ENCODE measurements at places on chromosomes 12 and 14.

- no peak for DNase-seq
Observed at GRCh38 chr12:56212361-56212760, 9.4 kb downstream of the RNF41 start.

- DNase-seq: no peak
Observed at GRCh38 chr12:113252494-113252893, 31.2 kb downstream of the TPCN1 start.

DNA sequence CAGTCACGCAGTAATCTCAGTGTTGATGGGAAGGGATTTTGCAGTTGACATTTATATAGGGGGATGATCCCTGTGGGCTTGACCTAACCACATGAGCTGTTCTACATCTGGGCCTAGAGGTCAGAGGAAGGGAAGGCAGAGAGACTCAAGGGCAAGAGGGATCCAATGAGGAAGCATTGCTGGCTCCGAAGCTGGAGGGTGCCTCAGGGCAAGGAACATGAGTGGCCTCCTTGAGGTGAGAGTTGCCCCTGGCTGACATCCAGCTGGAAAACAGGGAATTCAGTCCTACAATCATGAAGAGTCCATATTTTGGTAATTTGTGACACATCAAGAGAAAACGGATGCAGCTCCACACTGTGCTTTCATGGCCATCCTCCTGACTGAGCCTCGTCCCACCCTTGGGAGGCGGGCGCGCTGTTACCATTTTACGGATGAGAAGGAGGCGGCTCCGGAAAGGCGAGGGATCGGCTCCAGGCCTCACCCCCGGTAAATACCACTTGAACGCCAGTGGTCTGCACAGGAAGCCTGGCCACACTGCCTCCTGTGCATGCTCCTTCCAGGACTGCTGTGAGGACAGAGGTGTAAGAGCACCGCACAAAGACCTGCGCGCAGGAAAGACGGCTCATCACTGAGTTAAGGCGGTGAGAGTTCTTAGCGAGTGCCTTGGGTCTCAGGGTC lies 18.5 kb upstream of the FKBP4 start:
- no peak for DNase-seq

DNA sequence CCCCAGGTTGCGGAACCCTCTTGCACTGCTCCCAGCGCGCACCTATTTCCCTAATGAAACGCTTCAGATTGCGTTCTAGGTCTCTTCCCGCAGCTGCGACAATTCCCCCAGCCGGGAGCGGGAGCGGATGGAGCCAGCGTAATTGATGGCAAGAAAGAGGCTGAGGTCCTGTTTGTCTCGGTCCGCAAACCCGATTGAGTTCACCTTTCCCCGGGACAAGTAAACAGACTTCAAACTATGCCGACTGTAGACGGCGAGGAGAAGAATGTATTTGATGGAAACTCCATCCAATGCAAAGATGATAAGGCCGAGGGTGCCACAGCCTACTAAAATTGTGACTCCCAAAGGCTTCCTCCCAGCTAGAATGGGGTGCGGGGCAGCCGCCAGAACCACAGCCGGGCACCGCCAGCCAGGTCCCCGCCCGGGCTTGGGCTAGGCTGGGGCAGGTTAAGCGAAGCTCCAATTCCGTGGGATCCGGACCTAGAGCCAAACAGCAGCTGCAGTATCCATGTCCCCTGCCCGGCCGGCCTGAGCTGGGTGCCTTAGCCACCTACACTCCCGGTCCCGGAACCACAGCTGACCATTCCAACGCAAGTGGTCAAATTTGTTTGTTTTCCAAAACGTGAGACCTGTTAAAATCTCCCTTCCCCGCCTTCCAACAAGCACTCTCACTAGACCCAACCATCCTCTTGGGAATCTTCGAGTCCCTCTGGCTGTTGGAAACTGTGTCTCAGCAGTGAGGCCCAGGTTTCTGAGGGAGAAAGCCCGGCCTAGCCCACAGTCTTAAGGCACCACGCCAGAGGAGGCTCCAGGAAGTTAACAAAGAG lies 5.5 kb downstream of the NKX2-1 start:
- DNase-seq: no peak

- no peak for DNase-seq
Observed at GRCh38 chr12:122235741-122236140, 9.9 kb upstream of the DIABLO start.

- no peak for DNase-seq
Observed at GRCh38 chr12:13530966-13531365, 334.4 kb downstream of the EMP1 start.

DNA sequence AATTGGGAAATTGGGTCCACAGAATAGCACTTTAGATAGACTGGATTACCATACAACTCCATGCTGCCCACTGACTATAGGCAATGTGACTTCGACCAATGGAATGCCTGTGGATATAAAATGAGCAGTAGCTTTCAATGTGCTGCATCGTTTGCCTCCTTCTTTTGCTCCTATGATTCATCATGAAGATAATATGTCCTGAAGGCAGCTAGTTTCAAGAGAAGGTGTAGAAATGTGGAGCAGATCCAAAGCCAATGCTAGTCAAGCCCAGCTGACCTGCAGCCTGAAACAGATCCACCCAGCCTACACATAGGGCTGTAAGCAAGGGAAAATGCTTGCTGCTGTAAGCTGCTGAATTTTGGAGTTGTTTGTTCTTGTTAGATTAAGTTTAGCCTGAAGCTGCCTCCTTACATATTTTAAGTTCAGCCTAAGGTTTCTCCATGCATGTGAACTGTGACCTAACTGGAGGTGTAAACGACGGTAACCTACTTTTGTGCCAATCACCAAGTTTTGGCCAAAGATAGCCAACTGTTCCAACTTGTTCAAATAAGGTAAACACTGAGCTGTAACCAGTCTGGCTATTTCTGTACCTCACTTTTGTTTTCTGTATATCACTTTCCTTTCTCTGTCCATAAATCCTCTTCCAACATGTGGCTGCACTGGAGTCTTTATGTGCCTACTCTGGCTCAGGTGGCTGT lies 169.1 kb upstream of the AVPR1A start:
- no peak for DNase-seq

- DNase-seq: no peak
Observed at GRCh38 chr12:116236148-116236731, 41.3 kb downstream of the MED13L start.

DNA sequence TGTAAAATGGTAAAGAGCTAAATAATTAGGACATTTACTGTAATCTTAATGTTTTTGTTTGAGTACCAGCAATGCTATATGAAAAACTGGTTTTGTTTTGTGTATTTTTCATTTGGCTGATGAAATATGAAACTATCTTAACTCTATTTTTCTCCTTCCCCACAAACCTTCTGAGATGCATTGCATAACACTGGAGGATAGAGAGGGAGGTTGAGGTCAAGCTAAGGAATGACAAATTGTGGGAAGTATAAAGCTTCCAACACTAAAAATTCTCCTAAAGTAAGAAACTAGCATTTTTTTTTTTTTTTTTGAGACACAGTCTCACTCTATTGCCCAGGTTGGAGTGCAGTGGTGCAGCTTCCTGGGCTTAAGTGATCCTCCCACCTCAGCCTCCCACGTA lies 31.5 kb upstream of the SRP54 start:
- no peak for DNase-seq

Data from cortex of kidney (tissue), 1 donor.